Heart left ventricle (tissue), 16 donors: ENCODE measurements at places on chromosomes 3 and 15.

GRCh38 chr3:141454906-141455602, 31.8 kb upstream of the RASA2 start:
- DNase-seq: no peak

DNA sequence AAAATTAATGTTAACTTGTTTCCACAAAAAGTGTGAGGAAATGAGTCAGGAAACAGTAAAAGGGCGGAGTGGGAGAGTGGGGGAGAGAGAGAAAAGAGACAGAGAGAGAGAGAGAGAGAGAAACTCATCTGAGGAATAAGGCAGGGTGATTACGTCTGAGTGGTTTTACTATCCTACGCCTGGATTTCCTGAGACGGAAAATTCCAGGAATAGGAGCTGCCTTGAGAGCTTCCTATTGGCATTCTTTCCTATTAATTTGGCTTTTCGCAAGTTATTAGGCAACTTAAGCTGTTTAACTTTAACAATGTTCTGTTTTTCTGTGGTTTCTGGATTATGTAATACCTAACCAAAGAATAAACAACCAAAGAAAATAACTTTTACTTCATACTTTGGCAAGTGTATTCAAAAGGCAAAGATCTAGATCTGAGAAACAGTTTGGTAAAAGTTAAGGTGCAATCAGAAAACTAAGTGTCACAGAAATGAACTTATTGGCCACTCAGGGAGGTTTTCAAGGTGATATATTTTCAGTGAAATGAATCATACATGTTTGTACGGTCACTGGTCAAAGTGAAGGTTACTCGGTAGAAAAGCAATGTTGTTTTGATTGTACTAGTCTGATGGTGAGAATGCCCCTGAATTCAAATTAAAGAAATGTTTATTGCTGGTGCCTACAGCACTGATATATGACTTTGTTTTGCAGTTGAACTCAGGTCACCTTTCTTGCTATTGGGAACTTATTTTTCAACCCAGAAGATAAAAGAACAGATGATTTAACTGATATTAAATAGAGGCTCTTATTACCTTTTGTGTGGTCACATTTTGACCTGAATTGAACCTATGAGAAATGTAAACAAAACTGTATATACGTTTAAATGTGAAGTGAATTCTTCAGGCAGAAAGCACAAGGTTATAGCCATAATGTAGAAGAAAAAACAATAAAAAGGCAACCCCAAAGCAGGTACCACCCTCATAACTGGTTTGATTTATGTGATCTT, 39.9 kb upstream of the TNFSF10 start:
- DNase-seq: peak; percentile 27

GRCh38 chr3:60056404-60056803, 1006.6 kb upstream of the CFAP20DC start:
- DNase-seq: no peak

- no peak for DNase-seq
Measured at GRCh38 chr3:49536875-49537533, 17.3 kb upstream of the BSN start.

DNA sequence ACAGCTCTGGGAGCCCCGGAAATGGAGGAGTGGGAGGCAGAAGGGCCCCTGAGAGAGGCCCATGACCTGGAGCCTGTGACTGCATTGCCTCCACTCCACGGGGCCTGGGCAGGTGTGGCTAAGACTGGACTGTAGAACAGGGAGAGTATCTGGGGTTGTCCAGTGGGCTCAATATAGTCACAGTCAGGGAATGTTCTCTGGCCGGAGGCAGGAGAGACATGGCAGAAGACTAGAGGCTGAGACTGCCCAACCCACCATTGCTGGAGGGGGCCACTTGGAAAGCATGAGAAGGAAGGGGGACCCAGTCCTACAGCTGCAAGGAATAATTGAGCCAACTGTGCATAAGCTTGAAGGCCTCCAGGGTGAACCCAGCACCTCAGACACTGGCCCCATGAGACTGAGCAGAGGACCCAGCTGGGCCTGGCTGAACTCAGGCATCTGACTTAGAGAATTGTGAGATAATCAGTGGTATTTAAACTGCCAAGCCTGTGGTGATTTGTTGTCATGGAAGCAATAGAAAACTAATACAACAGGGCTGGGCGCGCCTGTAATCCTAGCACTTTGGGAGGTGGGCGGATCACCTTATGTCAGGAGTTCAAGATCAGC, 33.1 kb downstream of the NIPA2 start:
- no peak for DNase-seq

DNA sequence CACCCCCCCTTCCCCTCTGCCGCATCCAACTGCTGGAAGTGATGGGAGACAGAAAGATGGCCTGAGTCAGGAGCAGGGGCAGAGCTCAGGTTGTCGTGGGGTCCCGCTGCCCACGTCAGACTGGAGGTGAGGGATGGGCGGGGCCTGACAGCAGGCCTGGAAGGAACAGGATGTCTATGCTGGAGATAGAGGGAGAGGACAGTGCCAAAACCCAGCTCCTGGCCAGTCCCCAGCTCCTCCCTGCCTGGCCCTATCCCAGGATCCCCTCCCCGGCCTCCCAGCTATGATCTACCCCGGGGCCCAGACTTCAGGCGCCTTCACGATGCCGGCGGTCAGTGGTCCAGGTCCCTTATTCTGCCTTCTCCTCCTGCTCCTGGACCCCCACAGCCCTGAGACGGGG, at the start of gene LMAN1L:
LMAN1L (plus strand) TSS at position 303 of the 400 bp plus-strand sequence; CDS start at position 323, 20 bp downstream.
- DNase-seq: no peak

DNA sequence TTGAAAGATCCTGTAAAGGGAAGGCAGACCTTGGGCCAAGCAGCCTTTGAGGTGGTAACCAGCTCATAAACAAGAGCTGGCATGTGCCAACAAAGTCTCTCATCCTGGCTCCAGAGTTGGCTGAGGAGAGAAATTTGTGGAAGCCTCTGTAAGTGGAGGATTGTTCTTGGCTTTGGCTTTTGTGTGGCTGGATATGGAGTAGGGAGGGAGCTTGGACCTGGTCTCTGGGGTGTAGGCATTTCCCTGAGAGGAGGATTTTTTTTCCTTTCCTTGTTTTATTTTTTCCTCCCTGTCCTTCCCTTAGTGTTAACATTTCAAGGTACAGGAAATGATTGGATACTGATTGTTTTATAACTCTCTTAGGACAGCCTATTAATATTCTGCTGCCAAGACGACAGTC, 60.8 kb downstream of the ZNF609 start:
- no peak for DNase-seq

DNA sequence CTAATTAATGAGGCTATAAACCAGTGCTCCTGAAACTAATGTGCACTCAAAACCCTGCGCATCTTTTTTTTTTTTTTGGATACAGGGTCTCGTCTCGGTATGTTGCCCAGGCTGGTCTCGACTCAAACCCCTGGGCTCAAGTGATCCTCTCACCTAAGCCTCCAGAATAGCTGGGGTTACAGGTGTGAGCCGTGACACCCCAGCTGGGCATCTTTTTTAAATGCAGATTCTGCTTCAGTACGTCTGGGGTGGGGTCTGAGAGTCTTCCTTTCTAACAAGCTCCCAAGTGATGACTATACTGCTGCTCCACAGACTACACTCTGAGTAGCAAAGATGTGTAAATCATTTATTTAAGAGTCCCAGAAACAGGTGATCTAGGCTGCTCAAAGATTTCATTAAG, 73.0 kb downstream of the BFSP2 start:
- DNase-seq: no peak
